ENCODE measurements at places on chromosomes 2 and 18. TPM values are rescaled to one million over a fixed set of nuclear protein-coding genes. Genes with fewer than 3 reads are reported as not detected.

- no peaks in the 10 kb centered on the region for H3K36me3 ChIP-seq
- H3K27ac ChIP-seq, result no peak overlapping the region
- no peaks in the 10 kb centered on the region for H3K27me3 ChIP-seq
- no peak for DNase-seq
- H3K4me1 ChIP-seq, result no peaks in the 10 kb centered on the region
Measured at GRCh38 chr18:13445241-13445897, 226.8 kb downstream of the LDLRAD4 start.

DNA sequence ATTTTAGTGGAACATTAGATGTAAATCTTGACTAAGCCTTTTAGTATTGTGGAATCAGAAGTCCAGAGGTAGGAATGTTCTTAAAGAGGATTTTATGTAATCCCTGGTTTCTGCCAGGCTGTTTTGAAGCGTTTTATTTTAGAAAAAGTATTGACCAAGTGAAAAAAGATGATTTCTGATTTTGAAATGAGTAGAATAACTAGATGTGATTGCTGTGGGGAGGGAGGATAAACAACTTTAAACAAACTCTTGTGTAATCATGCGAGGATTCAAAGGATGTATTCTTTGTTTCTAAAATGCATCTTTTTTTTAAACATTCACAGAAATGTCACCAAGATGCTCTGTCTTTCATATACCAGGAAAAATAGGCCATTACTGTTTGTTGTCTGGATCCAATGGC, 53.9 kb downstream of the PHLPP1 start:
- no peak overlapping the region for H3K4me3 ChIP-seq
- H3K27me3 ChIP-seq, result no peaks in the 10 kb centered on the region
- peaks cover 5% of the 10 kb centered on the region for H3K4me1 ChIP-seq
- no peak overlapping the region for H3K27ac ChIP-seq
- no peak for DNase-seq
- H3K36me3 ChIP-seq, result no peaks in the 10 kb centered on the region

DNA sequence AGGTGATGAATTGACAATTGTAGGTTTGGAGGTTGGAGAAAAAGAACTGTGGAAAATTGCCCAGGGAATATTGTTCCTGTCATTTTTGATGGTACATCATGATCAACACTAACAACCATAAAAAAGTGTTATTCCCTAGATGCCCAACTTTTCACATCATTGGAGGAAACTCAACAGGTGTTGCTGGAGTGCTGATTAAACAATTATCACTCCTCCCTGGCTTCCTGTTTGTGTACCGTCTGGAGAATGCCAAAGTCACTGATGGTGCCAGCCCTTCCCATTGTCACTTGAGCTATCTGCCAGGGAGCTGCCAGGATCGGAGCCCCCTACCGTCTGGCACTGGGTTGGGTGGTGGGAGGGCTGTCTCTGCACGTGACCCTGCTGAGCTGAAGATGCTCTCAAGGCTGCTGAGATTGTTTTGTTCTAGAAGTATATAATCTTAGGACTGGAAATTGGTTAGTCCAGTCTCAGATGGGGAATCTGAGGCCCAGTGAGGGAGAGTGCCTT, 156.9 kb downstream of the PRKCE start:
- no peaks in the 10 kb centered on the region for H3K4me1 ChIP-seq
- no peaks in the 10 kb centered on the region for H3K27me3 ChIP-seq
- no peaks in the 10 kb centered on the region for H3K36me3 ChIP-seq
- no peak overlapping the region for H3K27ac ChIP-seq

GRCh38 chr18:68033466-68033865, 516.9 kb upstream of the DSEL start:
- no peaks in the 10 kb centered on the region for H3K27me3 ChIP-seq
- H3K4me1 ChIP-seq, result no peaks in the 10 kb centered on the region
- no peak overlapping the region for H3K4me3 ChIP-seq

DNA sequence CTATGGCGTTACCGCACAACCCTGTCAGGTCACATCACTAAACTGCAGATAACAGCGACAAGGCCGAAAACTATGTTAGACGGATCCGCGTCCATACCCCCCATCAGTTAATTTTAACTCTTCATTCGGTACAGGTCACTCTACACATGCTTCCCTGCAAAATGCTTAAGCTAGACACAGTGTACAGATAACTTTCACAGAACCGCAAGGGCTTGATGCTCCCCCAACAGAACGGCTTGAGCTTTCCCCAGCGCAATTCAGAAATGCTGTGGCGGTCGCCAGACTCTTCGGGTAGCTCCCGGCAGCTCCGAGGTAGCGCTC, 283 bp upstream of the RBBP8 start:
- H3K4me3 ChIP-seq, result peak overlapping the region; percentile 100
- no peaks in the 10 kb centered on the region for H3K27me3 ChIP-seq
- no peaks in the 10 kb centered on the region for H3K36me3 ChIP-seq

DNA sequence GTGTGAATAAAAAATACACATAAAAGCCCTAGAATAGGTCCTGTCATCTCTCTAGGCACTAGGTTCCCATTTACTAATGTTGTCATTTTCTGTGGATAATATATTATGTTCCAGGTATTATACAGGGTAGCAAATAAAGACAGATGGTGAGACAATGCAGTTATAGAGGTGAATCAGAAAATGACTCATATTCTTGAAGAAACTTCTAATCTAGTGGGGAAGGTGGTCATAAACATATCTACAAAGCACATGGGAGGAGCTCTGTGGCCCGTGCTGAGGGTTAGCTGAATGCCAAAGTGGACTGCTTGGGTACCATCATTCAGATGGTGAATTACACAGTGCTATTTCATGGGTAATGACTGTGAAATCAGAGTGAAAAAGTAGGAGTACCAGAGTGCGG, 700.9 kb downstream of the ERBB4 start:
- no peaks in the 10 kb centered on the region for H3K27me3 ChIP-seq
- H3K4me1 ChIP-seq, result no peaks in the 10 kb centered on the region
- H3K4me3 ChIP-seq, result no peak overlapping the region
- H3K36me3 ChIP-seq, result no peaks in the 10 kb centered on the region
- no peak for DNase-seq

DNA sequence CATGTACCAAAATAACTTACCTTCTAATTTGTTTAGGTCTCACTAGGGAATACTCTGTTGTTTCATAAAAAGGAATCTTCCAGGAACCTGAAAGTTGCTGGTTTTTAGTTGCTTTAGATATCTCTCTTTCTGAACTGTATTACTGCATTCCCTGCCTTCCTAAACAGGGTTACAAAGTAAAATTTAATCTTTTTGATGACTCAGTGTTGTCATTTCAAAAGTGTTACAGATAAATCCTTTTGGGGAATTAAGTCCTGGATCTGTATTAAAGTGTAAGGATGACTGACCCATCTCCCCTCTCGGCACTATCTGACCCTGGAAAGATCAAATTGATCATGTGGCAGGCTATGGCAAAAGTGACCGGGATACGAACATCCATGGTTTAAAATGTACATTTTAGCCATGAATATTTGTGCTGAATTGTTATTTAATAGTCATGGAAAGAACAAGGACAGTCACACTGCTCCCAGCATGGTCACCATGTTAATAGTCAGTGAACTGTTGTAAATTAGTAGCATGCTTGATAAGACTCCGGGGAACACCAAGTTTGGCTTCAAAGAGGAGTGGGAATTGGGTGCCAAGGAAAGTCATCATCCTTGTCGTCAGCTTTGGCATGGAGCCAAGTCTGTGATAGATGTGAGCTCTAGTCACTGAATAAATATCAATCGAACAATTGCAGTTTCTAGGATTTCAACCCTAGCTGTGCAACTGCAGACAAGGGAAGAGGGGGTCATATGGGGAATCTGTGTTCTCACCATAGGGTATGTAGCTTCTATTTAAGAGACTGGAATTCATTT, 4.2 kb downstream of the PLEKHA3 start:
- H3K36me3 ChIP-seq, result no peaks in the 10 kb centered on the region
- H3K4me1 ChIP-seq, result peaks cover 41% of the 10 kb centered on the region
- no peaks in the 10 kb centered on the region for H3K27me3 ChIP-seq
- no peak overlapping the region for H3K27ac ChIP-seq
- DNase-seq, result peak; percentile 50

DNA sequence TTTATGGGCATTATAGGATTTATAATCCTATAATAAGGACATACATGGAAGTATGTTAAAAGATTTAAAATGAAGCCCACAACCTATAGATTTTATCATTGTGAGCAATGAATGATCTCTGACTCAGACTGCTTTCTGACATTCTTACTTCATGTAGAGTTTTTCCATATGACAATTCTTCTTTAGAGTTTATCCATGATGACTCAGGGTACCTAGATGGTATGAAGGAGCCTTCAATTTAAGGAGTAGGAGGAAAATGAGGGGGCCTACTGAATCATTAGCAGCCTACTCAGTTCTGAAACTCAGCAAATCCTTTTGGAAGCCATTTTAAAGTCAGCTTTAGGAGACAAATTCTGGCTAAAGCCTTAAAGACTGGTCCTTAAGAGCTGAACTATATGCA, 10.4 kb downstream of the PELI1 start:
- DNase-seq, result no peak
- no peaks in the 10 kb centered on the region for H3K36me3 ChIP-seq
- H3K4me3 ChIP-seq, result no peak overlapping the region

DNA sequence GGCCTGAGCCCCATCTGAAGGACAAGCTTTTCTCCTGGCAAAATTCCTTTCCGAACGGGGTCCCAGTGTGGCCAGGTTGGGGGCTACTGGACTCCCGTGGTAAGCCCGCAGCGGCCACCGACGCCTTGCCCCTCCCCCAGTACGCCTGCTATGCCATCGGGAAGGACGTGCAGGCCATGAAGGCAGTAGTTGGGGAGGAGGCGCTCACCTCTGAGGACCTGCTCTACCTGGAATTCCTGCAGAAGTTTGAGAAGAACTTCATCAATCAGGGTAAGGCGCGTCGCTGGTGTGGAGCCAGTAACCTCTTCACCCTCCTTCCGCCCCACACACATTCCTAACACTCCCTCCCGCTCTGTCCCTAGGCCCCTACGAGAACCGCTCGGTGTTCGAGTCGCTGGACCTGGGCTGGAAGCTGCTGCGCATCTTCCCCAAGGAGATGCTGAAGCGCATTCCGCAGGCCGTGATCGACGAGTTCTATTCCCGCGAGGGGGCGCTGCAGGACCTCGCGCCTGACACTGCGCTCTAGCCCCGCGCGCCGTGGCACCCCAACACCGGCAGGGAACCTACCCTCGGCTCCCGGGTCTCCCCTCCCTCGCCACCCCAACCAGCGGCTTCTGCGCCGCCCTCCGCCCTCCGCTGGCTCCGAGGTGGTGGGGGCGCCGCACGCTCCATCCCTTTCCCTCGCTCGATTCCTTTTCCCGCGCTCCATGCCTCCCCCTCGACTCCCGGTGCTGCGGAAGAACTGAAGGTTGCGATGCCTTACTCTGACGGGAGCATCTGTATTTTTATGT, 13.6 kb upstream of the ANKRD53 start:
- no peak overlapping the region for H3K27ac ChIP-seq
- no peaks in the 10 kb centered on the region for H3K36me3 ChIP-seq
- H3K4me3 ChIP-seq, result peak overlapping the region; percentile 29
- H3K4me1 ChIP-seq, result no peaks in the 10 kb centered on the region

DNA sequence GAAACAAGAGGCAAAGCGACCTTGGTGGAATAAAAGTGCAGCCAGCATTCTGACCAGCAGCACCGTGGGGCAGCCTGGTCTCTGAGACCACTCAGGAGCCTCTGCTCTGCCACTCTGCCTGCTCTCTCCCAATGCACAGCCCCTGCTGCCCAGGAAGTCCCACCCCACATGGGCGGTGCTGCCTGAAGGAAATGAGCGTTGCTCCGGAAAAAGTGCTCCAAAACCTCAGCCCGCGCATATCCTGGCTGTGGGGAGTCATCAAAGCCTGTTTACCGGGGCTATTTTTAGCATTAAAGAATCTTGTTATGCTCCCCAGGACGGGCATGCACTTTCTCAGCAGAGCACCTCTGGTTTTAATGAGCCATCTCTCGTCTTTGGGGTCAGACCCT, 54.5 kb downstream of the EPAS1 start:
- no peak overlapping the region for H3K4me3 ChIP-seq
- peaks cover 13% of the 10 kb centered on the region for H3K36me3 ChIP-seq
- no peaks in the 10 kb centered on the region for H3K4me1 ChIP-seq
- DNase-seq, result peak; percentile 67

DNA sequence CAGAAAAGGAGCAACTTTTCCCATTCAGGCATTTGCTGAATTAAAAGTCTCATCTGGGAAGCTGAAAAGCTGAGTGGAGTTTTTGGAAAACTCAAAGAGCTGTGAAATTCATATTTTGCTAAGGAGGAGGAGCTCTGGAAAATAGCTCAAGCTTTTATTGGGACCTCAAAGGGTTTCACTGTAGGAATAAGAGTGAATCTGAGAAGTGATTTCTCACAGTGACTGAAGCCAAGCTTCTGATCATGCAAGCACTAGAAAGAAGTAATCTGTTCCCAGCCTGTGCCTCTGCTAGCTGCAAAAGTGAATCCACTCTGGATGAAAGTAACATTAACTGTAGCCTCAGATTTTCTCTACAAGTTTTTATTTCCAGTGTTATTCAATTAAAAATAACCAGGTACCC, 283.3 kb downstream of the PTPRM start:
- no peak overlapping the region for H3K27ac ChIP-seq
- no peaks in the 10 kb centered on the region for H3K27me3 ChIP-seq
- no peaks in the 10 kb centered on the region for H3K4me1 ChIP-seq
- no peak for DNase-seq

GRCh38 chr2:99106913-99107312, 34.6 kb upstream of the C2orf15 start:
- no peak for DNase-seq
- H3K4me1 ChIP-seq, result no peaks in the 10 kb centered on the region
- no peak overlapping the region for H3K27ac ChIP-seq

DNA sequence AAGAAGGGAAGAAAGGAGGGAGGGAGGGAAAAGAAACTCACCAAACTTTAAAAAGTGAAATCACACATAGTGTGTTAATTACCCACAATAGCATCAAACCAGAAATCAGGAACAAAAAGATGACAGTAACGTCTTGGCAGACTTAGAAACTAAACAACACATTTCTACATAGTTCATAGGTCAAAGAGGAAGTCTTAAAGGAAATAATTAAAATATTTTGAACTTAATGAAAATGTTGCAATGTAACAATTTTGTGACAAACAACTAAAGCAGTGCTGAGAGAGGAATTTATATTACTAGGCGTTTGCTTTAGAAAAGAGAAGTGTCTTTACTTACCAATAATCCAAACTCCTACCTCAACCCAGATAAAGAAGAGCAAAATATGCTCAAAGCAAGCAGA, 505.0 kb upstream of the ID2 start:
- no peak overlapping the region for H3K4me3 ChIP-seq
- no peaks in the 10 kb centered on the region for H3K4me1 ChIP-seq
- no peak for DNase-seq
- no peak overlapping the region for H3K27ac ChIP-seq
- H3K27me3 ChIP-seq, result no peaks in the 10 kb centered on the region

Gene IL1A
- total RNA-seq, result not detected

Gene SEPTIN10
- 43.2 TPM for total RNA-seq

Gene NMUR1
- total RNA-seq, result 0.46 TPM

Gene PAIP2B
- total RNA-seq, result 10.3 TPM

All from right lobe of liver (tissue), 6 donors.